ENCODE measurements at places on chromosomes 4 and X.

GRCh38 chrX:16946361-16946964 is at the start of gene REPS2:
Gene REPS2 (plus strand): TSS chrX:16946658. CDS start chrX:16946862, 204 bp downstream.
- DNase-seq = peak; percentile 88

DNA sequence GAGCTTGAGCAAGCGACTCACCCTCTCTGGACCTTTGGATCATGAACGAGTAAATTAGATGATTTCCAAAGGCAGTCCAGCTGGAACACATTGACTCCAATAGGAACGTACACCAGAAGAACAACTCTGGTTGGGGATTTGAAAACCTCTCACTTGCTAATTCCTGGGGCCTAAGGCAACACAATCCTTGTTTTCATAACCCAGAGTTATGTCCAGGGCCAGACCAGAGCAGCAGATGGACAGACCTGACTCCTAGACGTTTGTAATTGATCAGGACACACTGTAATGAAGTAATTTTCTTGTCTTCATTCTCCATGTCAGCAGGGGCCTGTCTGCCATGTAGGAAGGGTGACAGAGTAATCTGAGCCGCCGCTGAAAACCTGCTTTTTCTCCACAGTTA is 283.9 kb downstream of the IDS start:
- no peak for DNase-seq

GRCh38 chrX:78314561-78314960 is 12.8 kb downstream of the CYSLTR1 start:
- no peak for DNase-seq

DNA sequence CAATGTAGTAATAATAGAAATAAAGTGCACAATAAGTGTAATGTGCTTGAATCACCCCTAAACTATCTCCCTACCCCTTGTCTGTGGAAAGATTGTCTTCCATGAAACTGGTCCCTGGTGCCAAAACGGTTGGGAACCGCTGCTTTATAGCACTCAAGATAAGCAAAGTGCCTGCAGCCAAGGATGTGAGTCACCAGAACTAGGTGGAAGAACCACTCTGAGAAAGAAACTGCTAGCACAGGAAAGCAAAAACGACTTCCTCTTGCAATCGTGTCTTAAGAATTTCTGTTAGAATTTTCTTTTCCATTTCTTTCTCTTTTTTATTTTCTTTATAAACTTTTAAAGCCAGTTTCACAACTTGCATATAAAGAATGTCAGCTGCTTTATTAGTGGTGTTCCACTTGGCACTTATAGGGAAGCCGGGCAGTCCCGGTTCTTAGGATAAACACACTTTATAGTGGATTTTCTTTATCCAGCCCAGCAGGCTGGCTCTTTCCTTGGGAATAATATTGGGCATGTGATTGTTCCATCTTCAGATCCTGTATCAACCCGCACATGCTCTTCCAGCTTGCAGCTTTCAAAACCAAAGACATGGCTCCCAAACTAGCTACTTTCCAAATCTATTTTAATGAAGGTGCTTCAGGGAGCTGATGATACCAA is 32.3 kb upstream of the CXCL8 start:
- DNase-seq = peak; percentile 73

- no peak for DNase-seq
Measured at GRCh38 chr4:128601991-128602695, 207.4 kb upstream of the JADE1 start.

- DNase-seq = no peak
Measured at GRCh38 chrX:6729626-6730025, 194.7 kb upstream of the VCX3A start.
